ENCODE measurements at places on chromosomes 11 and 22. TPM values are rescaled to one million over a fixed set of nuclear protein-coding genes. Genes with fewer than 3 reads are reported as not detected.

MMP13 gene
- total RNA-seq = not detected

FSHB gene
- not detected for total RNA-seq

TBRG1 gene
- 50.1 TPM for total RNA-seq

GGTLC2 gene
- not detected for total RNA-seq

CCDC73 gene
- total RNA-seq = not detected

ART5 gene
- not detected for total RNA-seq

Data from parietal lobe (tissue), 2 donors.